ENCODE measurements at places on chromosomes 6 and 20.

DNA sequence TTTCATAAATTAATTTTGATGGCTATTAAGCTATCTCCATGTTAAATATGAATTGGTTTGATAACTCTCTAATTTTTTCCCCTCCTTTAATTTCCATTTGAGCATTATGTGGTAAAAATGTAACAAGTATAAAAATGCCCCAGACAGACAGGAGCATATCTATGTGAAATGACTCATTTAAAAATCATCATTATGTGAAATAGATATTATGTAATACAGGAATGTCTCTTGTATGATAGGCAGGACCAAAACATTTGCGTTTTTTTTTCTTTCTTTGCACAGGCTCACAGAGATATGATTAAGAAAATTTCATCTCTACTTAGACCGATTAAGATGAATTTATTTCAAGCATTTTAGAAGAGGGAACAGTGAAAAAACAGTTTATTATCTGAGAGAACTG lies 95.8 kb downstream of the AKAP7 start:
- no peak for DNase-seq

- no peak for DNase-seq
These were observed 60.9 kb upstream of the ZFAND3 start for GRCh38 chr6:37758647-37759046.

DNA sequence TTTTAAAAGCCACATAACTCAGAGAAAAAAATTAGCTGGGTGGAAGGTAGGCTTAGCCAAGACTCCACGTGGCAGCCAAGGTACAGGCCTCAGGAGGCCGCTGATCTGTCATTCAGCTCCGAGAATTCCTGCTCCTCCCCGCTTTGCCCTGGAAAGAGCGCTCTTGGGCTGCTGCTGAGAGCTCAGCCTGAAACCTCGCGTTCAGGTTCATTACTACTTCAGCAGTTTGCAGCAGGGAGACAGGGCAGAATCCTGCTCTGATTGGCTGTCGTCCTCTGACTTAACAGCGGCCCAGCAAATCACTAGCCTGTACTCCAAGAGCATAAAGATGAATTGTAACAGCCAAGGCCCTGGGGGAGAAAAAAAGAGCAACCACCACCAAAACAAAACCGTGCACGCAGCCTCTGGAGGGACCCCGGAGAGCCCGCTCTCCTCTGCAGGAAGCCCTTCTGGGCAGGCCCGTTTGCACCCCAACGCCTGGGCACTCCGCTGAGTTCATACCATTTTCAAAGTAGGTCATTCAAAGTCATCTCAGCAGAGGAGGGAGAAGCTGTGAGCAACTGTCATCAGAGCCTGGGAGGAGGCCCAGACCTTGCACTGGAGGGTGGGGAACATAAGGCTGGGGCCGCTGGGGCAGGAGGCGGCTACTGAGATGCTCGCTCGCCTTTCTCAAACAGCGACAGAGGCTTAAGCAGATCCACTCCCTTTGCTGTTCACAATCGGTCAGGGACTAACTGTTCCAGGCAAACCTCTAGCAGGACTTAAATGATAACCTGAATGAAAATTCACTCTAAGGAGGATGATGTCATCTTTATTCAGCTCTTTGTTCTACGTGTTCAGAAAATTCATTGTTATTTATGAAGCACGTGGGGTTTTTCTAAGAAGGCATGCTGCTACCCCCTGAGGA lies 42.3 kb upstream of the ATXN1 start:
- DNase-seq: no peak

GRCh38 chr6:157323255-157323965 lies at the start of gene TMEM242:
Gene TMEM242, minus strand, starts transcription at chr6:157323519. Its CDS starts 20 bp downstream, at chr6:157323499.
- DNase-seq: no peak

- no peak for DNase-seq
These were observed 17.1 kb downstream of the IRF4 start for GRCh38 chr6:408599-409102.

DNA sequence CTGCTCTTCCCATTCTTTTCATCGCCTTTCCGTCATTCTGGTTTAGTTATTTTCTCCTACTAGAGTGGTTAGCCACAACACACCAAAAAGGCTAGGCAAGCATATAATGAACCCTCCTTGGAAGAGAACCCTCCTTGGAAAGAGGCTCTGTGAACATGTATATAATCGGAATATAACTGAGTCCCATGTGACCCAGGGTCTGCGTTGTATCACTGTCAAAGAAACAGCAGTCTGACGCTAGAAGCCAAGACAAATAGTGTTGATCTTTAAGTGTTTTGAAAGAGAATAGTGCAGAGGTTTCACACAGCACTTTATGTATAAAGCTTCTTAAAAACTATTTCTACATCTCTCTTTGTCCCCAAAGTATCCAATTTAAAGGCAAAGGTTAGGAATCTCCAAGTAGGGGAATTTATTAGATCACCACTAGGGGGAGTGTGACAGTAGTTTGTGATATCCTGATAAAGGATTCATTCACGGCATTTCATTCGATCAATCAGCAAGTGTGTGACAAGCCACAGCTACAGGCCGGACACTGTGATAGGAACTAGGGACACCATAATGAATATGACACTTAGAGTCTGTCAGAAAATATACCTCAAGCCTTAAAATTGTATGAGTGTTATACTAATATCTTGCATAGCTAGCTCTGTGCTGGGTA lies 395.3 kb downstream of the CD109 start:
- peak; percentile 38 for DNase-seq

GRCh38 chr6:32416036-32416435 lies 9.1 kb upstream of the BTNL2 start:
- no peak for DNase-seq

DNA sequence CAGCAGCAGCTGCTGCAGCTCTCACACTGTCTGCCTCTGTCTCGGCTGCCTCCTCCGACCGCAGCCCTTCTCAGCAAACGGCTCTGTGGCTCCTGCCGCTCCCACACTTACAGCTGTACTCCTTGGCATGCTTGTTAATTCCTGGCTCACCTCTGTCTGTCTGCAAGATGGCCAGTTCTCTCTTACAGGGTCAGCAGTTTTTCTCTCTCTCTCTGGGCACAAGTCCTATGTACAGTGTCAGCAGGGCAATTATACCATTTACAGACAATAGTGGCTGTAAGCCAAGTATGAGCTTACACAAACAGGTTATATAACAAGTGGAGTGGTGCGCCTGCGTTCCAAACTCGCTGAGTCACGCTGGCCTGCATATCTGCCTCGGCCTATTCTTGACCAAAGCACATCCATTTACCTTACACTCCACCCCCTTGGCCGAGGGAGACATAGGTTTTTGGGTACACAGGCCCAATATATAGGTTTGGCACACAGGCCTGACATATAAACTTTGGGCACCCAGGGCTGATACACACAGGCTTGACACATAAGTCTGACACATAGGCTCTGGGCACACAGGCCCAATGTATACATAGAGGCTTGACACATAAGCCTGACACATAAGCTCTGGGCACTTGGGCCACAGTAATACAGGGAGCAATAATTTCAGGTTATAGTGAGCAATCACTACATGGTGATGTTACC lies 4.4 kb downstream of the ZKSCAN3 start:
- no peak for DNase-seq

- DNase-seq: no peak
These were observed 3.2 kb downstream of the USP45 start for GRCh38 chr6:99512033-99512432.

DNA sequence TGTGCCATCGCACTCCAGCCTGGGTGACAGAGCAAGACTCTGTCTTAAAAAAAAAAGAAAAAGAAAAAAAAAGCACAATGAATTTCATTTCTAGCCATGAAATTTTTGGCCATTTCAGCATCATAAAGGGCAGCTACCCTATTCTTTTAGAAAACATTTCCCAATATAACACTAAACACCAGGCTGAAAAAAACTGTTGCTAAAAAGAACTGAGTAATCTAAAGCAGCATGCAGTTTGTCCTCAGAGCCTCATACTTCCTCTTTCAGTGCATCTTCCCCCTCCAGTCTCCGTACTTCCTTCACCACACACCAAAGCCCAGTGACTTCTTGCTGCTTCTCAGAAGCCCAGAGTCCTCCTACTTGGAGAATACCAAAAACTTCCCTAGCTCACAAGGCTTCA lies 5.6 kb upstream of the IFNGR1 start:
- DNase-seq: no peak

GRCh38 chr20:53179749-53180148 lies 207.6 kb downstream of the TSHZ2 start:
- DNase-seq: no peak

DNA sequence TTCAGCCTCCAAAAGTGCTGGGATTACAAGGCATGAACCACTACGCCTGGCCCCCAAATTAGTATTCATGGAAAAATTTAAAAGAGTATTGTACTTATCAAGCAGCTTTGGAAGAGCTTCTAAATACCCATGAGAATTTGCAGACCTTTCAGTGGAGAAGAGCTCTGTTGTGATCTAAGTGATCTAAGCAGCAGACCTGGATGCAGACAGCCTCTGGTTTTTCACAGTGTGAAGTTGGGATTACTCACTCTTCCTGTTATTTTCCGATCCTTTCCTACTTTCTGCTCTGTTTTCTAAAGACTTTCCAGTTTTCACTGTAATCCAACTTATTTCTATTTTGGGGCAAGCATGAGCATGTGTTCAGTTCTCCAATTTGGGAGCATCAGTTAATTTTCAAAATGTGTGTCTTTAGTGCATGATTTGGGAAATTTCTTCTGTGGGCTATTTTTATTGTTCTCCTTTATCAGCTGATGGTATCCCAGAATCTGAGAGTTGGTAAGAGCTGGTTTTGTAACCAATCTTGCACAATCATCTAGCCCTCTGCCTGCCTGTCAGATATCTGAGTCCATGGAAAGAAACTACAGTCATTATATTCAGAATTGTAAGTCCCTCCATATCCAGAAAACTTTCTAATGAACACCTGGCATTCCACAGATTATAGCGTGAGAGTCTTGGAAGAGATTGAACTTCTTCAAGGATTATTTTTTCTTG lies 207.7 kb upstream of the DTNBP1 start:
- DNase-seq: no peak

- DNase-seq: no peak
These were observed 10.3 kb upstream of the CYP24A1 start for GRCh38 chr20:54184071-54184470.

DNA sequence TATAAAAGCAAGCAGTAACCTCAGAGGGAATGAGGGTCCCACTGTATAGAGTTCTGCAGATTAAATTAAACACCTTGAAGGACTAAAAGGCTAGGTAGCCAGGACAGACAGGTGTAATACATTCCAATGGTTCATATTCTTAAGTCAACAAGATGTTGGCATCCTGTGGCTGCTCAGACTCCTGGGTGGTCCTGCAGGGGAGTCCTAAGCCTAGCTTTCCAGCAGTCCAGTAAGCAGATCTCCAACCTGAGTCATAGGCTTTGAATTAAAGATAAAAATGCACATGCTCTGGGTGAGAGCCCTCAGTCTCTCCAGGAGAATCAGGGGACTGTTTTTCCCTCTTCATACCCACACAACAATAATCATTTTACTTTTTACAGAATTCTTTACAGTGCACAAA lies 307.3 kb upstream of the SUPT3H start:
- no peak for DNase-seq

- peak; percentile 27 for DNase-seq
These were observed 20.4 kb upstream of the EFHC1 start for GRCh38 chr6:52399511-52400312.

DNA sequence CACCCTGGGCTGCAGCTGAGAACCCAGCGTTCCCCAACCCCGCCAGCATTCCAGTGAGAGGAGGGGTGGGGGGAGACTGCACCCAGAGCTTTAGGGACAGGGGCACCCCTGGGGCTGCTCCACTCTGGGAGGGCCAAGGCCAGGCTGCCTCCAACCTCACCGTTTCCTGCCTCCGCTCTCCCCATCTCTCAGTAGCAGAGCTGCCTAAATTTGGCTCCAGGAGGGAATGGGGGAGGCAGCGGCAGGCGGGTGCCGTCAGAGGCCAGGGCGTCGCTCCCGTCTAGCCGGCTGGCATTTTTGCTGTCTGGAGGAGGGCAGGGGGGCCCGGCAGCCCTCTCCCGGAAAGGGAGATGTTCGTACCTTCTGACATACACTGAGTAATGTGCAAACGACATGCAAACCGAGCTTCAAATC lies 46.6 kb downstream of the NOL4L start:
- DNase-seq: no peak

DNA sequence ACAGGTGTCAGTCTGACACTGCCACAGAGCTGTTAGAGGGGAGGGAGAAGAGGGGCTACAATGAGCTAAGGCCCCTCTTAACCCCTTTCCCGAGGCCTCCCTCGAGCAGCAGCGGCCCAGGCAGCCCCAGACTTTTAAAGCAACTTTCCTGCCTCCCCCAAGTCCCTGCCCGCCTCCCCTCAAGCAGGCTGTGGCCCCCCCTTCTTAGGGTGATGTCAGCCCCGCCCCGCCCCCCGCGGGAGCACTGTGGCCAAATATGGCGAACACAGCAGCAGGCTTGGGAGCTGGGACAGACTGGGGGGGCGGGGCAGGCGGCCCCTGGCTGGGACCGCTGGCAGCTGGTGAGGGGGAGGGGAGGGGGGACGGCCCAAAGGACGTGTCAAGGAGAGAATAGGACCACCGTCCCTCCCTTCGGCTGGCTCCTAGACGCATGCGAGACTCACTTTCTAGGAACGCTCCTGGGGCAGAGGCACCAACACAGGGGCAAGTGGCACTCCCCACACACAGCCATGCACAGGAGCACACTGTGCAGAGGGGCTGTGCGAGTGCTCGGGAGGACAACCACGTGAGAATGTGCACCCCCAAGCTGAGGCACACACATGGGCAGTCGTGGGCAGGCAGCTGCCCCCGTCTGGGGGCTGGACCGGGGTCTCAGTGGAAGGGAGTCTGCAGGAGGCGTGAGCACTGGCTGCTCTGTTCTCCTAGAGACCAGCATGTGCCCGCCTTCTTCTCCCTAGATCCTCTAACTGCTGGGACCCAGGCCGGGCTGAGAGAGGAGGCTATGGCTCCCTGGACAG lies 6.7 kb downstream of the TEAD3 start:
- peak; percentile 54 for DNase-seq

GRCh38 chr20:54475334-54476168 lies at the start of gene DOK5:
Gene DOK5, plus strand, starts transcription at chr20:54475593. Its CDS starts 354 bp downstream, at chr20:54475947.
- DNase-seq: no peak

- no peak for DNase-seq
These were observed 49.9 kb downstream of the TGM2 start for GRCh38 chr20:38115205-38115604.

GRCh38 chr6:46288835-46289234 lies 118.1 kb upstream of the ENPP5 start:
- DNase-seq: no peak

DNA sequence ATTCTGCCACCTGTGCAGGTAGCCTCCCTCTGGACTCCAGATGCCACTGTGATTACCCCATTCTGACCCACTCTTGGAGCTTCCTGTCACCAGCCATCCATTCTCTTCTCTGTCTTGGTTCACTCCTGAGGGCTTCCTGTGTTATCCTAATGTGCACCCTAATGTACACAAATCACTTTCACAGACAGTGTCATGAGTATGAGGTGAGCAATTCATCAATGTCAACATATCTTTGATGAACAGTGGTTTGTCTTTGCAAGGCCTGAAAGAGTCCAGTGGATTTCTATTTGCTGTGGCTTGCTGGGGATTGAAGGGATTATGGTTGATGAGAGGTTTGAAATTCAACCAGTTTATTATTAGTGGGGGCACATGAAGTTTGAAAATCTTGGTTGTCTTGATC lies 63.8 kb upstream of the EEF1E1 start:
- no peak for DNase-seq

Data from NCI-H1694 (cell line).